ENCODE measurements at places on chromosomes 12 and 14. TPM values are rescaled to one million over a fixed set of nuclear protein-coding genes. Genes with fewer than 3 reads are reported as not detected.

DNA sequence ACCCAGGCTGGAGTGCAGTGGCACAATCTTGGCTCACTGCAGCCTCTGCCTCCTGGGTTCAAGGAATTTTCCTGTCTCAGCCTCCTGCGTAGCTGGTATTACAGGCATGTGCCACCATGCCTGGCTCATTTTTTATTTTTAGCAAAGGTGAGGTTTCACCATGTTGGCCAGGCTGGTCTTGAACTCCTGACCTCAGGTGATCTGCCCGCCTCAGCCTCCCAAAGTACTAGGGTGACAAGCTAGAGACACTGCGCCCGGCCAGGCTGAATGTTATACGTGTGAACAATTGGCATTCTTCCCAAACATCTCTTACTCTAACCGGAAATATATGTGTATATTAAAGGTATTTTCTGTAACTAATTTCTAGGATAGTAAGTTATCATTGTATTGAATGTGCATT lies 13.2 kb upstream of the LIMA1 start:
- no peak for DNase-seq

GRCh38 chr14:105091054-105091516 lies 25.9 kb upstream of the GPR132 start:
- DNase-seq: no peak

GRCh38 chr14:63406333-63406732 lies 87.6 kb upstream of the GPHB5 start:
- no peak for DNase-seq

- DNase-seq: no peak
Measured at GRCh38 chr14:56244138-56244789, 126.1 kb downstream of the PELI2 start.

DNA sequence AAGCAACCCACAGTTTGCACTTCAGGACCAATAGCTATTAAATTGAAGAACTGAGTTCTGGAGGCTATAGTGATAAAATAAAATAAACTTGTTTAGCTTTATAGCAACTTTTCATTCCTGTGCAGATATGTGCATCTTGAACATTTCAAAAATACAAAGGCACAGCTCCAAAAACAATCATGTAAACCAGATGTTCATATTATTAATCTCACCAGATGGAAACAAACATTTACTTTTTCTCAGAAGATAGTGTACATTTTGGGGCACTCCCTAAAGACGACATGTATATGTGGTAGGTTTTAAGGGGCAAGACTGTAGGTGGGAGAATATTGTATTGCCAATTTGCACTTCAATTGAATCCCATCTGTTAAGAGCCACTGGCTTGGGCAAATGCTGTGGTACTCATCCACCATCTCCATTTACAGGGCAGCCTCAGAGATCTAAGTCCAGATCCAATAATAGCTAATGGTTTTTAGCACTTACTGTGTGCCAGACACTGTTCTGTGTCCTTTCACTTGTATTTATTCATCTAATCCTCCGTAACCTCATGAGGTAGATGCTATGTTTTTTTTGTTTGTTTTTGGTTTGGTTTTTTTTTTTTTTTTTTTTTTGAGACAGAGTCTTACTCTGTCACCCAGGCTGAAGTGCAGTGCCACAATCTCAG lies 49.1 kb downstream of the PTGER2 start:
- DNase-seq: no peak

DNA sequence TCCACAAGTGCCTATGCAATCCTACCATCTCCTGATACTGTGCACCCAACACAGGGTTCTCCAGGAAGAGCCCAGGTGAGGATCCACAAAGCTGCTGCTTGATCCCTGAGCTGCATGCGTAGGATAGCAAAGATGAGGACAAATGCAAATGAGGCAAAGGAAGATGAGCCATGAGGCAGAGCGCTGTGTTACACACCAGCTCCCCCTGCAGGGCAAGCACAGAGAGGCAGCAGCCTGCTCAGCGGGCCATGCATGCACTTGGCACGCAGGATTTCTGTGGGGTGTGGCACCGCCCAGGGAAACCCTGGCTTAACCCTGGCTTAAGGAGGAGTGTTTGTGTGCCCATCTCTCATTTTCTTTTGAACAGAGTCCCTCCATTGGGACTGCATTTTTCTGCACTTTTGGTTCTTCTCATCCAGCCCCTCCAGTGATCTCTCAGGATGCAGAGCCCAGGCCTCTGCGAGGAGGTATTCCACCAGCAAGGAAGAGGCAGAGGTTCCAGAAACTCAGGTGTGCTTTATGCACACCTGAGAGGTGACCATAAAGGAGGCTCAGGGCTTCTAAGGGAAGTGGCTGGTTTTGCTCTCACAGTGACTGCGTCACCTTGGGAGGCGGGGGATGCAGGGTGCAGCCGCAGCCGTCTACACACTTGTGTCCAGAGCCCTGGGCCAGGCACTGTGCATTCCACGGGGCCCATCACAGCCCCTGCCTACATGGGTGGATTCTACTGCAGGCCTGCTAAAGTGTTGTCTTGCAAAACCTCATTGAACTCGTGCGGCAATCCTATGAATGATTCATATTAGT lies 973.3 kb upstream of the TMEM132C start:
- DNase-seq: no peak

GRCh38 chr14:24130380-24130716 lies at the start of gene FITM1:
FITM1 (plus strand) TSS chr14:24130659; CDS start chr14:24131564, 905 bp downstream.
- no peak for DNase-seq

DNA sequence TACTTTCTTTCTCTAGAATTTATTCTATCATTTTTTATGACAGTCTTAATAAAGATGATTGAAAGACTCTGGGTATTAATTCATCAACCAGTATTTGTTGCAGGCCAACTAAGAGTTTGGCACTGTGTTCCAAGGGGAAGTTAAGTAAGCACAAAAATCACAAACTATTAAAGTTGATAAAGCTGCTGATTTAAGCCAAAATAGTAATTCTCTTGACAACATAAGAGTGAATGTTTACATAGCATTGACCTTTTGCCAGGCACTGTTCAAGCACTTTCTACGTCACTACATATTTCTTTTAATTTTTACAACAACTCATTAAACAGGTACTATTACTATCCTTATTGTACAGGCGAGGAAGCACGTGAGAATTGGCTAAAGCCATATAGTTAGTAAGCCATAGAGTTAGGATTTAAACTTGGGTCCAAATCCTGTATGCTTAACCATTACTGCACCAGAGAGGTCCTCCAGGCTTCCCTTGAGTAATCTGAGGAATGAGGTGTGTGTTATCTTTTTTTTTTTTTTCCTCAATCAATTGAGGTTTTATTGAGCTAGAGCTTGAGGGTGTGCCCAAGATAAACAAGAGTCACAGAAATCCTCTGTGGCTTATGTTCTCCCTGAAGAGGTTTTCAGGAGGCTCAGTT lies 1009.6 kb downstream of the DIO2 start:
- no peak for DNase-seq

DNA sequence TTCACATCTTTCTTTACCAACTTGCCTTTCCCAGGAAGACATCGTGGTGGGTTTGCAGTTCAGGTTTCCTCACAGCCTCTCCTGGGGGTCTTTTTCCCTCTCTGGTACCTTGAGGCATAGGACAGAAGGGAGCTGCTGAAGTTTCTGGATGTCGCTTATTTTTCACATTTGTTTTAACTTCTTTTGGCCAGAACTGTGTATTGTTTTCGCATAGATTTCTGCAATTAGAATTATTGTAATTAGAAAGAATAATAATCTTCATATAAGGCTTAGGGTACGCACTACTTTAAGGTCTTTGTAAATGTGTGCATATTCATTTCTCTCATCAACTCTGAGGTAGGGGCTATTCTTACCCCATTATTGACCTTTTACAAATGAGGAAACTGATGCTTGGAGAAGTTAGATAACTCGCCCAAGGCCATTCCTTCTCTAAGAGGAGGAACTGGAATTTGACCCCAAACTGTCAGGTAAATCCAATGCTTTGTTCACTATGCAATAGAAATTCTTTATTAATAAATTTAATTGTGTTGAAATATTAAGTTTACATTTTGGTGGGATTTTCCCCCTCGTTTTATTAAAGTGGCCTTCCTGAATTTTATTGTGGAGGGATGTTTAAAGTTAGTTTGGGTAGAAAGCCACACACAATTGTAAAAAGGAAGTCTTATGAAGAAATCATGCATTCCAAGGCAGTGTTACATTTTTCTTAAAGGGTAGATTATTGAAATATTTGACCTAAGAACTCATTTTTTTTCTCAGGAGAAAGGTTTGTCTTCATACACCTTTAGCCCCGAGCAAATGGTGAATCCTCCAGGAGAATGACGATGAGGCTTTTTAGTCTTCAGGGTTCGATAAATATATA lies 12.1 kb upstream of the SLC38A2 start:
- no peak for DNase-seq

DNA sequence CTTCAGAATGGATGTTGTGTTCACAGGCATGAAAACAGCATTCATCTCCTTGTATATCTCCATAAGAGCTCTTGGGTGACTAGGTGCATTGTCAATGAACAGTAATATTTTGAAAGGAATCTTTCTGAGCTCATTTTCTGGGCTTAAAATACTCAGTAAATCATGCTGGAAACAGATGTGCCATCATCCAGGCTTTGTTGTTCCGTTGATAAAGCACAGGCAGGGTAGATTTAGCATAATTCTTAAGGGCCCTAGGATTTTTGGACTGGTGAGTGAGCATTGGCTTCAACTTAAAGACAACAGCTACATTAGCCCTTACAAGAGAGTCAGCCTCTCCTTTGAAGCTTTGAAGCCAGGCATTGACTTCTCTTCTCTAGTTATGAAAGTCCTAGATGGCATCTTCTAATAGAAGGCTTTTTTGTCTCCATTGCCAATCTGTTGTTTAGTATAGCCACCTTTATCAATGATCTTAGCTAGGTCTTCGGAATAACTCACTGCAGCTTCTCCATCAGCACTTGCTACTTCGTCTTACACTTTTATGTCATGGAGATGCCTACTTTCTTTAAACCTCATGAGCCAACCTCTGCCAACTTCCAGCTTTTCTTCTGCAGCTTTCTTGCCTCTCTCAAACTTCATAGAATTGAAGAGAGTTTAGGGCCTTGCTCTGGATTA lies 79.6 kb upstream of the PSMA6 start:
- DNase-seq: no peak

GRCh38 chr12:93812626-93813025 lies 135.5 kb downstream of the CRADD start:
- no peak for DNase-seq

GRCh38 chr12:2003676-2004112 lies 563 bp downstream of the DCP1B start:
- DNase-seq: no peak

GRCh38 chr12:31386364-31386777 lies 60.4 kb upstream of the SINHCAF start:
- no peak for DNase-seq

GRCh38 chr12:75690296-75690955 lies 179.0 kb upstream of the KRR1 start:
- DNase-seq: no peak

DNA sequence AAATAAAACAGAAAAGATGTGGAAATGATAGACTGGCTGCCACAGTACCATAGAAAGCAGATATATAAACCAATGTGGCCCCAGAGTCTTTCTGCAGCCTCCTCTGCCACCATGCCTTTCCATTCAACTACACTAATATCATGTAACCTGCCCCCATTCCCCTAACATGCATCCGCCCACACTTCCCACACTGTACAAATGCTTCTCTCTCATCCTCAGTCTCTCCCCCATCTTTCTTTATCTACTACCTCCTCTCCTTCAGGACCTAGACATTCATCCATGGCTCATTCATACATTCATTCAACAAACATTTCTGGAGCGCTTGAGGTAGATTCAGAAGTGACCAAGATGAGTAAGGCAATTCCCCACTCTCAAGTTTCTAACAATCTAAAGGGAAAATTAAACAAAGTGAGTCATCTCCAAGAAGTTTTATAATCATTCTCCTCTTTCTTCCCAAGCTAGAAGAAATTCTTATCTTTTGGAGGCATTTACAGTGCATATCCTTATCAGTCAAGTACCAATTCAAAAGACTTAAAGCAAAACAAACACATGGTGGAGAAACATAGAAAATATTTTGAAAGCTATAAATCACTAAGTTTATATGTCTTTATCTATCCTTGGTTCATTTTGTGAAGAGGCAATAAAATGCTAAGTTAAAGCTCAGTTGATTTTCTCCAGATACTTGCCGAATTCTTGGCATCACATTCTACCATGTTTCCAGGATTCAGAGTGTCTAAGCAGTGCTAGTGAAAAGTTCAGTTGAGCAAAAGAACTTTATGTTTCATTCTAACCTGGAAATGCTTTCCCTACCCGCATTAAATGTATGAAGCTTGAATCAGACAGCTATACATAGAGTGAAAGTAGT lies 70.5 kb upstream of the FRMD6 start:
- no peak for DNase-seq

GRCh38 chr12:123384318-123384993 lies 524 bp downstream of the KMT5A start:
- DNase-seq: peak; percentile 69

DNA sequence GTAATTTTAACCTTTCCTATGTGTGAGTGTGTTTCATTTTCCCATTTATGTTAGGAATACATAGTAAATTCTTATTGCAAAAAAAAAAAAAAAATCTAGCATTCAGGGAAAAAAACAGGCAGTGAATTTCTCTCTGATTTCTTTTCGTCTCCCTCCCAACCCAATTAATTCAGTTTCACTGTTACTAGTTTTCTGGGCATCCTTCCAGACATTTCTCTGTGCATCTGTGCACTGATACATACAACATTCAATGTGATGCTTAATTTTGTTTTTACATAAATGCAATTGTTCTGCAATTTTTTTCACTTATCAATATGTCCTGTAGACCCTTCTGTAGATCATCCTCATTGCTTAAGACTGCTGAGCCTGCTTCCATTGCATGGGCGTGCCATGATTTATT lies 694.3 kb upstream of the TBX3 start:
- DNase-seq: no peak

- DNase-seq: no peak
Measured at GRCh38 chr12:102539651-102540553, 59.5 kb upstream of the IGF1 start.

The AP4S1 gene
- 13.8 TPM for total RNA-seq

The CLEC4A gene
- total RNA-seq: 3.4 TPM

The FKBP3 gene
- 60.1 TPM for total RNA-seq

The DHRS7 gene
- total RNA-seq: 70.9 TPM

The TEX22 gene
- total RNA-seq: not detected

The AQP6 gene
- total RNA-seq: 0.83 TPM

The SLC7A7 gene
- total RNA-seq: 23.5 TPM

The GPR137C gene
- total RNA-seq: 0.68 TPM

The ABCC9 gene
- total RNA-seq: 32.4 TPM

The POTEM gene
- not detected for total RNA-seq

The SLC17A8 gene
- not detected for total RNA-seq

The BDKRB1 gene
- 1.1 TPM for total RNA-seq

The NTF3 gene
- total RNA-seq: 0.71 TPM

The SERPINA10 gene
- total RNA-seq: not detected

The RDH11 gene
- total RNA-seq: 24.7 TPM
